ENCODE measurements at places on chromosomes 16 and 17. TPM values are rescaled to one million over a fixed set of nuclear protein-coding genes. Genes with fewer than 3 reads are reported as not detected.

The HSPB9 gene
- total RNA-seq, result not detected

The TUBG2 gene
- 19.9 TPM for total RNA-seq

The SLC6A2 gene
- 0.09 TPM for total RNA-seq

The COG1 gene
- total RNA-seq, result 41.6 TPM

The MYH13 gene
- not detected for total RNA-seq

The SMYD4 gene
- total RNA-seq, result 12.2 TPM
